ENCODE measurements at places on chromosomes 3 and 15. TPM values are rescaled to one million over a fixed set of nuclear protein-coding genes. Genes with fewer than 3 reads are reported as not detected.

Gene NME9
- polyA plus RNA-seq, result not detected

DNA sequence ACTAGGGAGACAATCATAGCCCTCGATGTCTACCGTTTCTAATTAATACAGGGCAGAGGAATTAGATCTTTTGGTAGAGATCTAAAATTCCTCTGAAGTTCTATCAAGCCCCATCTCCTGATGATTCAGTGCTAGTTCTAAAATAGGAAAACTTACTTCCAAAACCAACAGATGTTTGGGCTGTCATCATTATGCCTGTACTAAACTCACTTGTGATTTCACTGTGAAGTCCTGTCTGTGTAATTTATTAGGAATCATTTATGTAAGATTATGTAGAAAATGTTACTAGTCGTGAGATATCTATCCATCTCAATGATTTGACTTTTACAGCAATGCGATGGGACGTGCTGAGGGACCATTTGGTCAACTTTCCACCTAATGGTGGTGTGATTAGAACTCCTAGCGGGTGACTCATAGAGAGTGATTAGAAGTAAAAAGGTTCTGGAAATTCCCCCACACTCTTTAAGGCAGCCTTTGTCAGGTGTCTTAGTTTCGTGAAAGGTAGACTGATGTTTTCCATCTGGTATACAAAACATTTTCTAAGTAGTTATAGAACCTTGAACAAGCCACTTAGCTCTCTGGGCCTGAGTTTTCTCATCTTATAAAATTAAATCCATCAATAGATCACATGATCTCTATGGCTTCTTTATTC, 34.2 kb downstream of the LIPC start:
- DNase-seq, result no peak

Gene RARB
- 2.9 TPM for polyA plus RNA-seq

DNA sequence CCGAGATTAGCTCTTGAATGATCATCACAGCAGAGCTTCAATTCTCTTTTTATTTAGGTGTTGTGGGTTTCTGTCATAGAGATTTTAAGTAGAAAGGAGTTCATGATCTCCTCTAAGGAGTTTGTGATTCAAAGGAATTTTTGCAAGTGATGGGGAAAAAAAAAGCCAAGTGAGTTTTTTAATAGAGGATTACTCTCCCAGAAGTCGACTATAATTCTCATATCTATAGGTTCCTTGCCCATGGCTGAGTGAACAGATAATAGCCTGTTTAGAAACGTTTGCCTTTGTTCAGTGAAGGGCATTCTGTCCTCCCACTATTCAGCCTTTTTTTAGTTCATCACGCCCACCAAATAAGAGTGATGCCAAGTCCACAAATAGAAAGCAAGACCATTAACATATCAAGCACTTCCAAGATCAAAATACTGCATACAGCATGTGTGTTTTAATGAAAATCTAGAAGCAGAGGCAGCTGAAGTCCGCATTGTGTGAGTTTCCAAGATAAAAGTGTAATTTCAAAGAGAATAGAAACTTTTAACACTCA, 398.4 kb upstream of the CNTN3 start:
- DNase-seq, result no peak

- no peak for DNase-seq
These were observed 83.2 kb upstream of the WNT5A start for GRCh38 chr3:55570271-55570711.

- DNase-seq, result no peak
These were observed 175.4 kb upstream of the CADPS start for GRCh38 chr3:63050548-63051177.

- no peak for DNase-seq
These were observed 10.3 kb downstream of the CCDC54 start for GRCh38 chr3:107387555-107387954.

Gene B3GNT5
- 5.0 TPM for polyA plus RNA-seq

GRCh38 chr15:93941697-93942096, 289.7 kb upstream of the MCTP2 start:
- no peak for DNase-seq

DNA sequence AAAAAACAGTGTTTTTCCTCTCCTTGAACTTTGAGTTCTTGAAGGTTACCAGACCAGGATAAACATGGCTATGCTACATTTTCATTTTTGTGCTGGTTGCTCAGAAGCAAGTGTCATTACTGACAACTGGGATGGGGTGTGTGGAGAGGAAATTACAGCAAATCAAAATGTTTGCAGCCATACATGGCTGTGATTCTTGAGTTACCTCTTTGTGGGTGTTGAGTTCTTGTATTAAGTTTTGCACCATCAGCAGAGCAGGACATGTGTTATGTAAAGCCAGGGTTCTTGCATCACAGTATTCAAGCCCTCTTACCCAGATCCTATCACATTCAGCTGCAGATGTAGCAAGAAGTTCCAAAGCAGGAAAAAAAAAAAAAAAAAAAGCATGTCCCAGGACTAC, 53.9 kb upstream of the ATOSA start:
- no peak for DNase-seq

GRCh38 chr3:63352008-63352279, 73.8 kb downstream of the SYNPR start:
- DNase-seq, result no peak

- no peak for DNase-seq
These were observed 50.3 kb downstream of the MECOM start for GRCh38 chr3:169613053-169613803.

DNA sequence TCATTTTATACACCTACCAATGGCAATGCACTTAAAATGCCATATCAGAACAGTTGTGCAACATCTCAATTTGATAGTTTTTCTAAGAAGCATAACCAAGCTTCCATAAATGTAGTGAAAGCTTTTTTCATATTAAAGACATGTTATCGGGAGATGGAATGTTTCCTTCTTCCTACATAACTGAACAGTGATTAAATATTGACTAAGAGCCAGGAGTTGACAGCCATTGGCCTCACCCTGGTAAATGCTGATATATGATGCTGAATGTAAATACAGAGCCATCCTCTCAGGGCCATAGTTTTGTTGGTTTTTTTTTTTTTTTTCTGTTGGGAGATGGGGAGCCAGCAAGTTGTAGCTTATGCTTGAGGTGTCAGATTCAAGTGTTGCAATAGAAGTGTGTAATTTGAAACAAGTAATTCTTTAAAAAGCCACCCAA, 203.3 kb upstream of the IL12A start:
- DNase-seq, result peak; percentile 26

GRCh38 chr15:52331490-52332240, 36.1 kb upstream of the MYO5C start:
- DNase-seq, result peak; percentile 63

DNA sequence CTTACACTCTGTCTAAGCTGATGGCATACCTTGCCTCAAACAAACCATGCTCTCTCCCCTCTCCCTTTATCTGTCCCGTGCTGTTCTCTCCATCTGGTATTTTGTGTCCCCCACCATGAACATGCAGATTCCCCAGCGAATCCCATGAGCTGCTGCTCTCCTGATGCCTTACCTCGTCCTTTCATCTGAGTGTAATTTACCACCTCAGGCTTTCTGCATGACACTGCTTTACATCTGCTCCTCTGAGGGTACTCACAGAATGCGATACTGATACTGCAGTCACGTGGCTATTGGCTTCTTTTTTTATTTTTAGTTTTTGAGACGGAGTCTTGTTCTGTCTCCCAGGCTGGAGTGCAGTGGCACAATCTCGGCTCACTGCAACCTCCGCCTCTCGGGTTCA, 341.7 kb downstream of the PTPRG start:
- DNase-seq, result no peak

GRCh38 chr15:90106522-90107117, 4.4 kb upstream of the IDH2 start:
- no peak for DNase-seq

Gene FOXB1
- polyA plus RNA-seq, result not detected

DNA sequence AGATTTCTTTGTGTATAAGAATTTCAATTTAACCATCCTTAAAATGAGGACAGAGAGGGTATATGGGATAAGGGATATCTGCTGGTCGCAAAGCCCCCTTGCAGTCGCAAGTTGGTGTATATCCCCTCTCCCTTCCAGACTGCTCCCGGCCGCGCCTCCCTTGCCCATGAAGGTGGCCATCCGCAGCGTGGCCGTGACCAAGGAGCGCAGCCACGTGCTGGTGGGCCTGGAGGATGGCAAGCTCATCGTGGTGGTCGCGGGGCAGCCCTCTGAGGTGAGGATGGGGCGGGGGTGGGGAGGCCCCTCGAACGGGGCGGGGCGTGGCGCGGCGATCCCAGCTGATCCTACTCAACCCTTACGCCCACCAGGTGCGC, 29.4 kb downstream of the NBEAL2 start:
- no peak for DNase-seq

GRCh38 chr3:116940719-116941118, 231.1 kb downstream of the TUSC7 start:
- DNase-seq, result no peak

GRCh38 chr15:94021621-94022320, 209.6 kb upstream of the MCTP2 start:
- DNase-seq, result no peak

Gene CASR
- polyA plus RNA-seq, result 0.50 TPM

DNA sequence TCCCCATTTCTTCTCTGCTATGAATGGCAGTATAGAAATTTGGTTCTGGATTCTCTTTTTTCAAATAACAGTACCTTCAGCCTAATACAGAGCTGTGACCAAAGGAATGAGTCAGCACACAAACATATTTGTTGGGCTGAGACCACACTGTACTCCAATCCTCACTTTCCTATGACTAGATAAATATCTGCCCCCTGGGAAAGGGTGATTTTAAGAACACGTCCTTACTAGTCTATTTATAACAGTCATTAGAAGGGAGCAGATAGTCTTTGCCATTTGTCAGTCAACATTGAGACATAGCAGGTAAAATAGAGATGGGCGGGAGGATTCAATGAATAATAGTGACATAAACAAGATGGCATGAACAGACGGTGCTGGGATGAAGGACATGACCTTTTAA, 461.3 kb downstream of the MCTP2 start:
- no peak for DNase-seq

GRCh38 chr15:31173790-31174450, 72.4 kb upstream of the TRPM1 start:
- DNase-seq, result no peak

GRCh38 chr15:52427804-52428203, 100.9 kb downstream of the MYO5A start:
- no peak for DNase-seq

- DNase-seq, result no peak
These were observed 3.1 kb downstream of the CX3CR1 start for GRCh38 chr3:39276746-39277145.

GRCh38 chr15:59941612-59942011, 62.5 kb upstream of the FOXB1 start:
- DNase-seq, result no peak

Measured in stomach (tissue), 19 donors.